ENCODE measurements at places on chromosomes 4 and X. TPM values are rescaled to one million over a fixed set of nuclear protein-coding genes. Genes with fewer than 3 reads are reported as not detected.

GRCh38 chr4:77959566-77960338, 97.1 kb downstream of the MRPL1 start:
- peak; percentile 57 for DNase-seq

DNA sequence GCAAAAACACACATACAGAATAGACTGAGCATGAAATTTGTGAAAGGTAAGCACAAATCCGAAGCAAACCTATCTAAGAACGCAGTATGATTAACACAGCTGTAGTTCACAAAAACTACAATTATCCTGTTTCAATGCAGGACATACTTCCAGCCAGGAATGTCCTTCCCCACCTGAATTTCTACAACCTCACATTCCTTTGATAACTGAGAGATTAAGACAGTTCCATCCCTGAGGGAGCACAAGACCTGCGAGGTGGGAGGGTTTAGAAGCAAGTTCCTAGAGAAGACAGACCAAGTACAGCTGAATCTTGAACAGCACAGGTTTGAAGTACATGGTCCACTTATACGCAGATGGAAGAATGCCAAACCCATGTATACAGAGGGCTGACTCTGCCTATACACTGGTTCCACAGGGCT, 10.6 kb downstream of the ABCG2 start:
- DNase-seq = no peak

DNA sequence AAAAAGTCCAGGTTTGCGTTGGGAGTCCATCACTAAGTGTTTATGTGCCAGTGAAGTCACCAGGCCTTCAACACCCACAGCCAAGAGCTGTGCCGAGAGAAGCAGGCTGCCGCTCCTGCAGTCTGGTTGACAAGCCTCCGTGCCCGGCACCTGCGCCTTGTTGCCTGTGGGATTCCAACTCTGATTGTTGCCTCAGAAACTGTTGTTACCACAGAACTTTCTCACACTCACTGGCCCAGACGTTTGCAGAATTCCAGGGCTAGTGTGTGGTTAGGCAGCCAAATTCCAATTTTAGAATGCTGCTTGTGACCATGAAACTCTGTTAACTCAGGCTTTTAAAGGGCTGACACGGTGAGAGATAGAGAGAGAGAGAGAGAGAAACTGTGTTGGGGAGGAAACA, 119.5 kb upstream of the LIMCH1 start:
- DNase-seq = no peak

DNA sequence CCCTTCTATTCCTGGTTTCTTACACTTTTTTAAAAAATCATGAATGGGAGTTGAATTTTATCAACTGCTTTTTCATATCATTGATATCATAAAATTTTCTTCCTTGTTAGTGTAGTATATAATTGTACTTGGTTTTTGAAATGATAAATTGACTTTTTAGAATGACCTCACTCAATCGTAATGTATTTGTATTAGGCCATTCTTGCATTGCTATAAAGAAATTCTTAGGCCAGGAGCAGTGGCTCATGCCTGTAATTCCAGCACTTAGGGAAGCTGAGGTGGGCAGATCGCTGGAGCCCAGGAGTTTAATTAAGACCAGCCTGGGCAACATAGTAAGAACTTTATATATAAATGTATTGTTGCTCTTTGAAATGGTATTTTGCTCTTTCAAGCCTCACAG, 6.3 kb downstream of the EXOC1 start:
- no peak for DNase-seq

DNA sequence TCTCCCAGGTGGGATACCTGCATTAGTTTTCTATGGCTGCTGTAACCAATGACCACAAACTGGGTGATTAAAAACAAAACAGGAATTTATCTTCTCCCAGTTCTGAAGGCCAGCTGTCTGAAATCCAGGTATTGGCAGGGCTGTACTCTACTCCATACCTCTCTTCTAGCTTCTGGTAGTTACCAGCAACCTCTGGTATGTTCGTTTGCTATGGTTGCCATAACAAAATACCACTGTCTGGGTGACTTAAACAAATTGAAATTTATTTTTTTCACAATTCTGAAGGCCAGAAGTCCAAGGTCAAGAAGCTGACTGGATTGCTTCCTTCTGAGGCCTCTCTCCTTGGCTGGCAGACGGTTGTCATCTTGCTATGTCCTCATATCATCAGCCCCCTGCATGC, 642.1 kb upstream of the TENM3 start:
- DNase-seq = no peak

DNA sequence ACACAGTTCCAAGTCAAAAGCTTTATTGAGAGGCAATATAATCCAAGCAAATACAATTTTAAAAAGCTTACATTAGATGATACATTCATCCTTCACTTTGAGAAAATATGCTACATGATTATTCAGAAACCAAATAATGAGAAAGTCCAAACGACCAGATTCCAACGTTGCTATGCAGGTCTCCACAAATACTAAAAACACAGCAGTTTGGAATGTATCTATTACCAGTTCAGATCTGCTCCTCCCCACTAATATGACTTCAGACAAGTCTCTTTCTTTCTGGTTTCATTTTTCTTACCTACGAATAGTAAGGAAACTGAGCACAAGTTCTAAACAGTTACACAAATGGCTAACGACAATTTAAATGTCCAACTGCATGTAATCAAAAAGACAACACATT, 9.5 kb downstream of the NAF1 start:
- no peak for DNase-seq

DNA sequence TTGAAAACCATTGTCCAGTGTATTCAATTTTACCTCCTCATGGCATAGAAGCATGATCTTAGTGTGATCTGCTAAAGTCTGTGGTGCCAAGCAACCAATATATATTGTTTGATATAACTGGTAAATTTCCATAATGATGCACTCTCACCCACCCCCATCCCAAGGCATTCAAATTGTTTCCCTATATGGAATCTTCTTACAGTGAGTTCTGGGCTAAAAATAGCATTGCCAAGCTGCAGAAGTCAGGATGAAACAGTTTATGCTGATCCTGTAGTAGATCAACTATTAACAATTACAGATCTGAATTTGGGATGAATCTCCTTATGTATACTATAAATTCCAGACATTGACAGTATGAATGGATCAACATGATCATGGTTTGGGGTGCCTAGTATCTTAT, 20.9 kb downstream of the FGF13 start:
- no peak for DNase-seq

- no peak for DNase-seq
Measured at GRCh38 chr4:18881556-18881955, 860.0 kb upstream of the LCORL start.

DNA sequence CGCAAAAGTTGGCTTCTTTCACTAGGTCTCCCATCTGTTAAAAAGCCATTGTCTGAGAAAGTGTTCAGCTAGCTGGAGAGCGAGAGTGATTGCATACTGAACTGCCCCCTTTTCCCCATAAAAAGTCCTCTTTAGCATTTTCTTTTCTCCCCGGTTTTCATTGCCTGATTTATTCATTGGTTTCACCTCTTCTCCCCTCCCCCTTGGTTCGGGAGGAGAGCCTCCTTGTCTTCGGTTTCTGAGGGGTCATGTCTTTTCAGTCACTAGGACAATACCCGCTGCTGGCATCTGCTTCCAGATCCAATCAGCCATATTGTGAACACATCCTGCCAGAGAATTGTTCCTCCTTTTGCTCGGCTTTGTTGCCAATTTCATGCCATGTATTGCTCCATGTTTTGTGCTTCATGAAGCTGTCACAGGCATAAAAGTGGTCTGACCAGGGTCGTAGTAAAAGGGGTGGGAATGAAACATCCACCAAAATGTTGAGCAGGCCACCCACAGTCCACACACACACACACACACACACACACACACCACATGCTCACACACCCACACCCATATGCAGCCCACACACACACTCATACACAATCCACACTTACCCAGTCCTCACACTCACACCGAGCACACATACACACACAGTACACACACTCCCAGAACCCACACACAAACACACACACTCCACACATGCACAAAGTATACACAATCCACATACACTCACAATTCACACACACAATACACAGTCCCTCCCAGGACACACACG, 136.0 kb downstream of the NKX6-1 start:
- no peak for DNase-seq

GRCh38 chrX:147884958-147885357, 26.8 kb upstream of the FMR1 start:
- no peak for DNase-seq

- no peak for DNase-seq
Measured at GRCh38 chr4:2252530-2253091, 9.3 kb downstream of the MXD4 start.

DNA sequence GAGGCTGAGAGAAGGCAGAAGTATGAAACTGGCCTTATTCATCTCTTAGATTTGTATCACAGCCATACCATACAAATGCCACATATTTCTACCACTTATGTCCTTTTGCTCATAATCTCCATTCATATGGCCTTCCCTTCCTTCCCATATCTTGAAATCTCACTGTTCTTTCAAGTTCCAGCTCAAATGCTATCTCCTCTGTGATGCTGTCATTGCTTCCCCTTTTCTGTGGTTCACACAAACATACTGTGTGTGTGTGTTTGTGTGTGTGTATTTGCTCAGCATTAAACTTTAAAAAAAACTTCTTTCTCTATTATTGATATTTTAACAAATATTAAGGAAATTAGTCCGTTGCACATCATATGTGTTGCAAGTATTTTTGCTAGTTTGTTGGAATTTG, 26.7 kb downstream of the PHKA1 start:
- no peak for DNase-seq

GRCh38 chr4:30722359-30723200, 2.4 kb downstream of the PCDH7 start:
- no peak for DNase-seq

GRCh38 chr4:26367811-26368210, 47.0 kb downstream of the RBPJ start:
- DNase-seq = no peak

GRCh38 chr4:81844717-81845116, 373.0 kb upstream of the RASGEF1B start:
- peak; percentile 27 for DNase-seq

DNA sequence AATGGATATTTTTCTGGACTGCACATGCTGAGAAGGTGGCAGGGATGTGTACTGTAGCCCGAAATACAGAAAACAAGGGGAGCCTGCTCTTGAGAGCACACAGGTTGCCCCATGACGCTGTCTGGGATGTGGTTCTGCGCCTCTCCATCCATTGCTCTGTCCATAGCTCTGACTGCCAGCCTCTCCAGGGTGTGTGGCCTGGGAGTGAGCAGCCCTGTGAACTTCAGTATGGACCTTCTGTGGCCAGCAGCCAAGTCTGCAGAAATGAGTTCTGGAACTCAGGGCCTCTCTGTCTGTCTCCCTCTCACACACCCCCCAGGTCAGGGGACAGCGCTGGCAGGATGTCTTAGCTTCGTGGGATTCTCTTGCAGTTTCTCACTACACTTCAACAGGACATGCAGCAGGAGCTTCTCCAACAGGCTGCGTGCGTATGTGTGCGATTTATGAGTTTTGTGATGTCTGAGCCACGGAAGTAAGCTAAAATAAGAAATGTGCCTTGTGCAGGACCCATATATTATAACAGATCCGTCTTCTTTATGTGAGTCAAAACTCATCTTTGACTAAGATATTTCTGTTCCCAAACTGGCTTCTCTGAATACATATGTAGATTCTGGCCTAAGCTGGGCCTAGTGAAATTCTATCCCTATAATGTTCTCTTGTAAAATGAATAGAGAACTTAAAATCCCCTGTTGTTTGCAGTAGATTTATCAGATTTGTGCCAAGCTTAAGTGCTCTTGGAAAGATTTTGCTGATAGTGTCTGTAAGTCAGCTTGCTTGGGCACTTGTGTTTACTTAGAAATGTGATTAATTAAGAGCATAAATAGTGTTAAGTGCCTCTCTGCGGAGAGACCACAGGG, 40.0 kb downstream of the PROM1 start:
- no peak for DNase-seq

DNA sequence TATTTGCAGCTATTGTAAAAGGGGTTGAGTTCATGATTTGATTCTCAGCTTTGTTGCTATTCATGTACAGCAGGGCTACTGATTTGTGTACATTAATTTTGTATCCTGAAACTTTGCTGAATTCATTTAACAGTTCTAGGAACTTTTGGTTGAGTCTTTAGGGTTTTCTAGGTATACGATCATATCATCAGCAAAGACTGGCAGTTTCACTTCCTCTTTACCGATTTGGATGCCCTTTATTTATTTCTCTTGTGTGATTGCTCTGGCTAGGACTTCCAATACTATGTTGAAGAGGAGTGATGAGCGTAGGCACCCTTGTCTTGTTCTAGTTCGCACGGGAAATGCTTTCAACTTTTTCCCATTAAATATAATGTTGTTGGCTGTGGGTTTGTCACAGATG, 48.1 kb downstream of the NPY1R start:
- DNase-seq = no peak

DNA sequence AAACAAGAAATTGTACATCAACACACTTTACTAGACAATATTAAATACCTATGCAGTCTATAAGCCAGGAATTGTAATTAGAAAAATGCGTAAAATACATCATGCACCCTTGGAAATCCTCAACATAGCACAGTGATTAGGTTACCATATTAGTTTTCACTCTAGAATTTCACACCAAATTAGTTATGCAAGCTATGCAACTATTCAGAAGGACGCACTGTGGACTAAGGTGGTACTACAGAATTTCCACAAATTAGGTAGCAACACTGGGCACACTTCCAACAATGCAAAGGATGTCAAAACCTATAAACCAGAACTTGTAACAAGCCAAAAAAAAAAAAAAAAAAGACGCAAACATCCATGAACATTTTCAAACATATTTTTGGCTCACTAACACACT, 71.1 kb upstream of the ZCCHC13 start:
- no peak for DNase-seq

- no peak for DNase-seq
Measured at GRCh38 chr4:52098618-52099017, 47.5 kb downstream of the SPATA18 start.

DNA sequence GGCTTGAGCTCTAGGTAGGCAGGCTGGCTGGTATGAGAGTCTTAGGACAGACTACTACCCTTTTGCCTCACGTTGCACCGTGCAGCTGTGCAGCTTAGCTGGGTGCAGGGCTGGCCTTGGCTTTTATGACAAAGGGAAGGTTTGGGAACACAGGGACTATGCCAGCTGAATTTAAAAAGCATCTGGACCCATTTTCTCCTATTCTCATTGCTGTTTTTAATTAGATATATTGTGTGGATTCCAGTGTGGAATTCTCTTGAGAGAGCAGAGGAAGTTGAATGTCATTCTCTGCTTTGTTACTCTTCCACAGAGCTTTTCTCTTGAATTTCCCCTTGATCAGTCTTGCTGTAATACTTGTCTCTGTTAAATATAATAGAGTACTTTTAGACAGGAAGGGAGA, 192.7 kb downstream of the ZNF330 start:
- no peak for DNase-seq

Gene CXCL8
- total RNA-seq = 322 TPM

Gene SRPX2
- total RNA-seq = 61.9 TPM

Gene ACOT9
- total RNA-seq = 90.7 TPM

Gene TKTL2
- not detected for total RNA-seq

Gene CDKL2
- total RNA-seq = 2.1 TPM

Gene FGD1
- 8.3 TPM for total RNA-seq

Gene ADAMTS3
- total RNA-seq = 3.4 TPM

Gene KLHL4
- 13.9 TPM for total RNA-seq

Gene PCDH18
- under 0.01 TPM for total RNA-seq

Gene P2RY8
- 0.23 TPM for total RNA-seq
